ENCODE measurements at places on chromosomes 6 and 20.
A peak's percentile ranks its signal among the peaks of the same experiment; 100 is the strongest.

DNA sequence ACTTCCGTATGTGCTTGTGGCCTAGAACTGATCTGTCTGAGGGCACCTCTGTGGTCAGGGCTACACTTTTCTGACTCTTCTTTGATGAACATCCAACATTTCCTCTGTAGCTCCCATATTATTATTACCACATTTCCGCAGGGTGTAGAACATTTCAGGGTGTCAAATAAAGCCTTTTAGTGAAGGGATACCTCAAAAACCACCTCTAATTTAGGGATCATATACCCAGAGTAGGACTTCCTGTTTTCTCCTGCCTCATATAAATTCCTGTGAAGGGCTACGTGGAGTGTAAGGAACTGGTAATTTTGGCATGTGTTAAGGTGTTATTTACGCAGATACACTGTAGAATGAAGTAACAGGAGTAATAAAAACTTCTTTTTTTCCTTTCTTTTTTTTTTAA lies 5.5 kb upstream of the MUC22 start:
- DNase-seq, result no peak

DNA sequence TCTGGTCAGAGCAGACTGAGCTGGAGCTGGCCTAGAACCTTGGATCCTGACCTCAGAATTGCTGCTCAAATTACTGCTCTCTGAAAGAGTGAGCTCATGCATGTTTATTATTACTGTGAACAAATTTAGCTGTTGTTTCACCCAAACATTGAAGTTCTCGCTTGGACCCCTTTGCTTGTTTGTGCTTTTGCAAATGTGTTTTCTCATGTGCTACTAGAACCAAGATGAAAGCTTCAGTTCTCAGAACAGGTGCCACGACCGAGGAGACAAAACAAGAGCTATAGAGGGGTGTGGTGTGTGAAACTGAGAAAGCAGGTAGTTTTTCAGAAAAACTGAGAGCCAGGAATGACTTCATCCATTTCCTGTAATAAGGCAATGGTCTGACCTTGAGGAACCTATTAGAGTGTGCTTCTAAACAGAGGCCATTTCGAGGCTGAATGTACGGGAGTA lies 50.0 kb upstream of the ESR1 start:
- DNase-seq, result no peak

DNA sequence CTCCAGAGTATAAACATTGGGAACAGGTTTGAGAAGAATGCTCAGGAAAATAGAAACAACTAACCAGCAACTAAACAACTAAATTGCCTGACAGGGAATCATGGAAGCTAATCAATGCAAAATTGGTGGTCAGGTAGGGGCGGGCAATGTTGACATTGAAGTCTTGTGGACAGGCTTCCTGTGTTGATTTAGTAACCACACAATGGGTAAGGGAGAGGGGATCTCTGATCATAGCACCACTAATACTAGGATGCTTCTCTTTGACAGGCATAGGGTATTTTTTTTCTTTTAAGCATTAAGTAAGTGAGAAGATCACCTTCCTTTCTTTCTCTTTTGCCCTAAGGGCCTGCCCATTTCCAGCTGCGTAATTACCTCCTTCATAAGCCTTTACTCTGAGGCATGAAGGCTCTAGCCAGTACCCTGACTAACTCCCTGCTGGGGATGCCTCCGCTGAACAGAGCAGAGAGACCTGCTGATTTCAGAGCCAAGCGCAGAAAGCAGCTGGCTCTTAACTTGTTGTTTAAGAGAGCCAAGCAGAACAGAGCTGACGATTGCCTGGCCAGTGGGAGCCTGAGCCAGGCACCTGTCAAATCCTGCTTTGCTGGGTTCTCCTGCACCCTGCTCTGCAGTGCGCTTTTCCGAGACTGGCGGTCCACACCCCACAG lies 118.7 kb downstream of the BMP2 start:
- DNase-seq, result no peak

DNA sequence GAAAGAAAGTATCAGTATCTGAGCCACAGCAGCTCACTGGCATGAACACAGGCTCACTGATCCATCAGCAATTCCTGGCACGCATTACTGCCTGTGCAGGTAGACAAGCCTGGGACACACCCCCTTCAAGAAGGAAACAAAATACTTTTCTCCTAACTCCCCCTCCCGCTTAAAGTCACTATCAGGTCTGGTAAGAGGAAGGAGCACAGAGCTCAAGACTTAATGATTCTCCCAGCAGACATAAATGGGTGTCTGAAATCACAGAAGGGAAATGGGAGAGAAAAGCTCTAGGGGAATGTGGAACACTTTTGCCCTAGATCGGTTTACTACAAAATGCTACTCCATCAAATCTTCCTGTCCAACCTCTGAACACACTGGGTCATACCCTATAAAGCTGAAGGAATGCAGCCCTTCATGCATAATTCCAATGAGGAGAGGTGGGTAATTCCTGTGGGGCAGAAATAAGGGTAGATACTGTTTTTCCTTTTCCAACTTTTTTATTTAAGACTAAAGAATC lies at the start of gene ADGRF1:
ADGRF1 (minus strand) TSS at position 58 of the 517 bp plus-strand sequence. CDS start 13,271 bp downstream, outside the sequence.
- DNase-seq, result no peak

DNA sequence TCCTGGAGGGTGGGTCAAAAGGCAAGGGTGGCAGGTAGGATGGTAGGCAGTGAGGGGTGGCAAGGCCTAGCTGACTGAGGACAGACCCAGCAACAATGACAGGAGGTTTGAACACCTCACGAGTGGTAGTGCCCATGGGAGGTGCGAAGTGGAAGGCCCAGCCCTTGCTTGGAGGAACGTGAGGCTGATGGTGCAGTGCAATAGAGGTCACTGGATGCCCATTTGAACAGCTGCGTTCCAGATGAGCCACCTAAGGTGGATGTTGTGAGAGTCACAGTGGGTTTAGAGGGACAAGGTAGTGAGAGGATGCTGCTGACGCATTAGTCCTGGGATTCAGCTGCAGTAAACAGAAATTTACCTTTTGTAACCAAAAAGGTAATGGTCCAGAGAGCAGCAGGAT lies 15.6 kb downstream of the TMEM74B start:
- no peak for DNase-seq

DNA sequence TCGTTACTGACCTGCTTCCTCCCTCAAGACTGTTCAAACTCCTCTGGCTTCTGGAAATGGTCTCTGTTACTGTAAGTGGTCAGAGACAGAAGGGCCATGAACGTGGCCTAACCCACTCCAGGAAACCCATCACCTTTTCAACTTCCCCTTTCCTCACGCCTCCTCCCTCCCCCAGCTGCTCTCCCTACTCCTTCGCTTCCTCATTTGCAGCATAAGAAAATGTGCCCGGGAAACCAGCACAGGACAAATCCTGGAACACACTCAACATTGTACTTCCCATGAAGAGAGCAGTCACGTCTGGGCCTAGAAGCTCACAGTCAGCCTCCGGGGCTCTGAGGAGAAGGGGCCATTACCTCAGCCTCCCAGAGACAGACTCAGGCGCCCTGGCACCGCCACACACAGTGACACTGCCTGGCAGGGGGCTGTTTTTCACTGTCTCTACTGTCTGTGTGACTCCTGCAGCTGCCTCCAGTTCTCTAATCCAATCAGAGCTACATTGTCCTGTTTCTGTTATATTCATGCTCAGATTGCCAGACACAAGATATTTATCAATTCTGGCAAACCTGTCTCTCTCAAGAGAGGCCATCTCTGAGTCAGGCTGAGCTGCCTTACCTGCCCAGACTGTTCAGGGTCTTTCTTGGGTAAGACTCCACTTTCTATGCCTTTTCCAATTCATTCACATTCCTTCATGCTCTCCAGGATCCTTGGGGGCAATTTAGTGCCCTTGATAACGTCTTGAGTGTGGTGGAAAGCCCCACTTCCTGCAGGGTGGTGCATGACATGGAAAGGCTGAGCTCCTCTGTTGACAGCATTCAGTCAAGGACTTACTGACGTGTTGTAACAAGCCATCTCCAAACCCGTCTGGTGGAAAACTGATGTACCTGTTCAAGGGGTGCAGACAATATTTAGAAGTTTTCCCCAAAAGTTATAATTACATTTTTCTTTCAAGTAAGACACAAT lies 242.2 kb downstream of the HIVEP2 start:
- DNase-seq, result no peak

DNA sequence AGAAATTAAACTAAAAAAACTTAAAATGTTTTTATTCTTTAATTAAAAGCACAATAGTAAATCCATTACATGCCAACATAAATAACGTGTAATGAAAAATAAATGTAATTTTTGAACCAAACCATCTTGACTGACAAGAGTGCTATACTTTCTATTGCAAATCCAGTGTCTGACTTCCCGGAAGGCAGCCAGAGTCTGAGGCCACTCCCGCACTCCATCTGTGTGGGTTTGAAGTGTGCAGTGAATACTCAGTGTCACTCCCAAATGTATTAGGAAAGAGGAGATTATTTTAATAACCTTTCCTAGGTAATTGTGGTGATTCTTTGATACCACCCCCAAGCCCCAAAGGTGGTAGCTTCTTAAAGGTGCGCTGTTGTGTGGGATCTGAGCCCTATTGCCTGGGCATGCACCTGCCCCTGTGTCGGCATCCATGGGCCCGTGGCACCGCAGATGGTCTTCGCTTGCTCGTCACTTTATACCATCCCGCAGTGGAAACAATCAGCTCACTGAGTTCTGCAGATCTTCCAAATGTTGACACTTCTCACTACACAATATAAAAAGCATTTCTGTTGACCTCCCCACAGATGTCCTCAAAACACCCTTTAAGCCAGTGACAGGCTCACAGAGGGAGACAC lies 391.2 kb downstream of the THBS2 start:
- no peak for DNase-seq

DNA sequence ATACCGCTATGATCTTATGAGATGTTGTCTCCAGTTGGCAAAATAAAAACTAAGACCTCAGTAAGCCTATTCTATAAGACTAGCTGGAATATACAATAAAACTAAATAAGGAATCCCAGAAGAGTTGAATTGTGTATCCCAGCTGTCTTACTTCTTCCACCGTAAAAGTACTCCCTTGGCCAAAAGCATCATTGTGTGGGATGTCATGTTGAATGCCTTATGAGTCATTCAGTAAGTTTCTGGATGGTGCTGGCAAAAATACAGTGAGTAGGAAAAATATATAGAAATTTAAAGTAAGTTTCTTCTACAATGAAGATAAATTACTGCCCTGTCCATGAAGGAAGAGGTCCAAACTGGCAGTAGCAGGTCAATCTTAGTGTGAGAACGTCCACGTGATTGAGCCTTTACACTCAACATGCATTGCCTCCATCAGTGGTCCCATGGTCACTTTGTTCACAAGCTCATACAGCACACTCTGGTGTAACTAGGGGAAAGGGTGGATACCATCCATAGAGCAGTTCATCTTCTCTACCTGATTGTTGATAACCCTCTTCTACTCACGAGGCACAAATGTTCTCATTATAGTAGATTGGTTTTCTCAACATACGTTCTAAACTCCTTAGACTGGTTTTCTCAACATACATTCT lies 13.7 kb upstream of the ZNF318 start:
- peak; percentile 30 for DNase-seq

DNA sequence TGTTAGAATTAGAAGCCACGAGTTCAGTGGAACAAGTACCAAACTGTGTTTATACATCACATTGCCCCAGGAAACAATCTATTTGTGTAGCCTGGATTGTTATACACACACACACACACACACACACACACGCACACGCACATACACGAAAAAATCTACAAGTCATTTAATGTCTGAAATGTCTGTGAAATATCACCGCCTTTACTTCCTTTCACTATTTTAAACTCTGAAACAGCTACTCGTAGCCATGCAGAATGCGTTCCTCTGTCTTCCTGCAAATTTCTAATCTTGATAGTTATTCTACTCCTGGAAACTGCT lies 84.4 kb upstream of the SCAF8 start:
- no peak for DNase-seq

GRCh38 chr20:51233345-51233744 lies 210.4 kb upstream of the KCNG1 start:
- DNase-seq, result no peak

DNA sequence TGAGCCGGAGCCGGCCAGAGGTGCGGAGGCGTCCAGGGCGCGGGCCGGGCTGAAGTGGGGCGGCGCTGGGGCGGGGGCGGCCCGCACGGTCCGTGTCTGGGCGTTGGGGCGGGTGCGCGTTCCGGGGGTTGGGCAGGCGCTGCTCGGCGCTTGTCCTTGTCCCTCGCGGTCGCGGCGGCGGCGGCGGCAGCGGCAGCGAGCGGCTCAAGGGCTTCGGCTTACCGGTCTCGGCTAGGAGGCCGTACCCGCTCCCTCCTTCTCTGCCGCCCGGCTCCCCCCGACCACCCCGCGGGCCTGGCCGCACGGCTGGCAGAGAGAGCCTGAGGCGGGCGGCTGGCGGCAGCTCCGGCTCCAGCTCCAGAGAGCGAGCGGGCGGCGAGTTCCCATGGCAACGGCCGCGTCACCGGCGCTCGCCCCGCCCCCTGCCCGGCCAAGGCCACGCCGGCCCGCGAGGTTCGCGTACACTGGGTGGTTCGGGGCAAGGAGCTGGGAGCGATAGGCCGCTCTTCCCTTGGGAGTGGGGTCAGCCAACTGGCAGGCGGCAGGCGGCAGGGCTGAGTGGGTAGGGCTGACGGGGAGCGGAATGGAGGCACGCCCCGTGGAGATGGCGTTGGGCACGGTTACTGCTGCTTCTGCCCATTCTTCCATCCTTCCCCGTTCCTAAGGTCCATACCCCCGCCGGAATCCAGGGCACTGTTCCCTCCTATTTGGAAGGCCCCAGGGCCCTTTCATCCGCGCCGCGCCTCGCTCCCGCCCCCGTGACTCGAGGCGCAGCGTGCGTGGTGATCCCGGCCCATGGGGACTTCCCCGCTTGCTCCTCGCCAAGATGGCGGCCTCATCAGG lies at the start of gene LRRC73:
LRRC73 (minus strand) TSS at position 363 of the 843 bp plus-strand sequence. CDS start 561 bp downstream, outside the sequence.
- DNase-seq, result peak; percentile 94

DNA sequence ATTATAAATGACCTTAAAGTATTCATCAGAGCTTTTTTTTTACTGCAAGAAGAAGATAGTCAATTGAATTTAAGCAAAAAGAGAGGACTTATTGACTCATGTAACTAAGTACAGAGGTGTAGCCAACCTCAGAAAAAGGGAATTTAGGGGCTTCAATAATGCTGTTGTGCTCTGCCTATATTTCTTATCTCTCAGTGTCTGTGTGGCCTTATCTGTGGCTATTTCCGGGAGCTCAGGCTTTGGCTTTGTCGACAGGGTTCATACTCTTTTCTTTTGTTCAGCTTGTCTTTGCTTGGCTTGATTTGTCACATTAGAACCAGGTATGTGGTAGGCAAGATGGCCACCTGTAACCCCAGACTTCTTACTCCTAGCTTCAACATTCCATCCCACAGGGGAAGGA lies 38.6 kb upstream of the FABP7 start:
- no peak for DNase-seq

DNA sequence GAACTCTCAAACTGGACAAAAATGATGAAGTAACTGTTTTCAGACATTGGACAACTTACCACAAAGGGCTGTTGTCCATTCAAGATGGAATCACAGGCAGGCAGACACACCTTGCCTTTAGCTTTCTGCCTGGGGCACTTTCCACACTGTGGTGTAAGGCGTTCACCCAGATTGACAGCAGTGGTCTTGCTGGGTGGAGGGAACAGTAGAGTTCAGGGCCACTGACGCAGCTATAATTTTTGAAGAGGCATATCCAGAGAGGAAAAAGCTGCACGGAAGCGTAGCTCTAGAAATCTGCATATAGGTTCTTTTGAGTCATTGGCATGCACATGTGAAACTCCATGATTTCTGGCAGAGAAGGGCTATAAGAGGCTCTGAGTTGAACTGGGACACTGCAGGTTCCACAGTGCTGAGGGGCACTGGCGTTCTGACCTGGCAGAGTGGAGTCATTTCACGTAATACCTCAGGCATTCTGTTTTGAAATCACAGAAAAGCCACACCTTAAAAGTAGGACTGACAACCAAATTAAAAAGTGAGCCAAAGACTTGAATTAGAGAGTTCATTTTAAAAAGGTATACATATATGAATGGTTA lies 105.0 kb upstream of the EDN1 start:
- no peak for DNase-seq

Data from adipocyte (in vitro differentiated cells).